ENCODE measurements at places on chromosomes 6 and 20. TPM values are rescaled to one million over a fixed set of nuclear protein-coding genes. Genes with fewer than 3 reads are reported as not detected.

DNA sequence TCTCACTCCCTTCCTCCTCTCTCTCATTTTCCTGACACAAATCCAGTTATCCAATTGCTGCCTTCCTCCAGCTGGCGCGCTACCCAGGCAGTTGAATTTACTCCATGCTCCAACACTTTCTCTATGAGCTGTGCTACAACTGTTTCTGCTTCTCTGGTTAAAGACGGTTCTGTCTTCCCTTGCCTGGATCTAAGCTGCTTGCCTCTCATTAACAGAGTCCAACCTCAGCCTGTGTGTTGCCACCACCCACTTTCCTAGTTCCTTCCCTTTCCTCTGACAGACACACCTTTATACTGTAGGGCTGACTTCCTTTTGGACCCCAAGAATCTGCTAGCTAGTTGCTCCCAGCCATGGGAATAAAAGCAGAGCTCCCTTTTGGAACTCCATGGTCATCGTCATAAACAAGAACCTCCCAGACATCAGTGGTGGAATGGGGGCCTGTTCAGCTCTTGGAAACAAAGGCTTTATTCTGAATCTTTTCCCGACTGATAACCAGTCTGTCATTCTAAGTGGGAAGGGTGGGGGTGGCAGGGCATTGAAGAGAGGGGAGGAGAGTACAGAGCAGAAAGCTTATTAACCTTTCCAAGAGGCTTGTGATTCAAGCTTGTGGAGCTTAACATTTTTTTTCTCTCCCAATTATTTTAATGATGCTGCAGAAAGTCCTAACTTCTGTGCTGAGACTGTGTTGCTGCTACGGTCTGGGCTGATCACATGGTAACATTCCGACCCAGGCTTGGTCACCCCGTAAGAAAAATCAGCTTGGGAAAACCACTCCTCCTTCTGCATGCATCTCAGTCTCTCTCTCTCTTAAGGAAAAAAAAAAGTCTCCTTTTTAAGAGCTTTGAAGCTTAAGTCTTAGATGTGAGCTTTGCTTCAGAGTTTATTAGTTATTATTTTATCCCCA is 31.3 kb upstream of the BMP2 start:
- no peak for DNase-seq

GRCh38 chr6:67875877-67876383 is 759.2 kb upstream of the ADGRB3 start:
- no peak for DNase-seq

GRCh38 chr20:1803061-1803931 is 91.9 kb upstream of the SIRPA start:
- DNase-seq, result peak; percentile 52

DNA sequence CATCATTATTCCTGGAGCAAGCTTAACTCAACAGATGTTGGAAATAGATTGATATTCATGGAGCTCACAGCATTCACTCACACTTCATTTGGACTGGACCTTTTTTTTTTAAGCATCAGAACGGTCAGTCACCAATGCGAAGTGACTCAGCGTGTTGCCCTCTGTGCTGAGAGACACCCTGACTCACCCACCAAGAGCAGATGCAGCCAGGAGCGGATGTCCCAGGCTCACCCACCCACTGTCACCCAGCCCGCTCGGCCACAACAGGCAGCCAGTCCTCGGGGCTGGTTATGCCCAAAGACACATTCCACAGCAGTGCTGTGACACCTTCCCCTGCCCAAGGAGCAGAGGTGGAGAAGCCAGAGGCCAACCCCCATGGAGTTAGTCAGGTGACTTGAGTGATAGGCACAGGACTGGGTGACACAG is 15.7 kb downstream of the RNASET2 start:
- no peak for DNase-seq

Gene PRL
- polyA plus RNA-seq, result not detected

DNA sequence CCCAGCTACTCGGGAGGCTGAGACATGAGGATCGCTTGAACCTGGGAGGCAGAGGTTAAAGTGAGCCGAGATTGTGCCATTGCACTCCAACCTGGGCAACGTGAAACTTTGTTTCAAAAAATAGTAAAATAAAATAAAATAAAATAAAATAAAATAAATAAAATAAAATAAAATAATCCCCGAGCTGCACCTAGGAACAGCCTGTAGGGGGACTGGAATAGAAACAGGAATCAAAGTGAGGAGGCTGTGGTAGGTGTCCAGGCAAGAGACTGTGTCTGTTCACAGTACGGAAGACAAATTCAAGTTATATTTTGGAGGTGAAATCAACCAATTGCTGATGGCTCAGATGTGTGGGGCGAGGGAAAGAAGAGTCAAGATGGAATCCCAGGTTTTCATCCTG is 86.2 kb downstream of the KCNB1 start:
- no peak for DNase-seq

DNA sequence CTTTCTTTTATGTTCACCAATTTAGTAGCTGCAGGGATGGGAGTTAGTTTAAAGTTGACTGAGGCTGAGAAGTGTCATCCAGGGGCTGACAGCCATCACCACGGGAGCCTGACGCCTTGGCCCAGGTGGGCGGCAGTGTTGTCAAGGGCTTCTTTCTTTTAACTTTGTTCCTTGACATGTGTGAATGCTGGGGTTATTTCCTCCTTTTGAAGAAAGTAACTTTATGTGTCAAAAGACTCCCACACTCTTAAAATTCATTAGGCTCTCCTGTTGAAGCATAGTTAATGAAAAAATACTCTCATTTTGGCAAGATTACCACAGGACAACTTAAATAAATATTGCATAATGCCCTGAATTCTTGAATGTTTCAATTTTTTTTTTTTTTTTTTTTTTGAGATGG is 50.0 kb downstream of the SASH1 start:
- no peak for DNase-seq

Gene PRRT1
- polyA plus RNA-seq, result 1.2 TPM

- no peak for DNase-seq
Observed at GRCh38 chr6:164303102-164303964, 888.8 kb downstream of the QKI start.

DNA sequence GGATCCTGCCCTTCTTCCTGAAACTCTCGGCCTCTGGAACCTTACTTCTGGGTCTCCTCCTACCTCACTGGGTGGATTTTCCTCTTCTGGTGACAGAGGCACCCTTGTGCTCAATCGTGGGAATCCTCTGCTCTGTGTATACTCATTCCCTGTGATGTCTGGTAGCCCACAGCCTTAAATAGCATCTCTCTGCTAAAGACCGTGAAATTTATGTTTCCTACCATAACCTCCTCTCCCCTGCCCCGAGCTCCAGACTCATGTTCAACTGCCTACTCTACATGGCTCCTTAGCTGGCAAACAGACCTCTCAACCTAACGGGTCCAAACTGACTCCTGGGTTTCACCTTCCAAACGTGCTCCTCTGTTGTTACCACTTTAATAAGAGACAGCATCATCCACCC is 9.9 kb downstream of the MMP9 start:
- DNase-seq, result no peak

Gene C20orf141
- polyA plus RNA-seq, result not detected

DNA sequence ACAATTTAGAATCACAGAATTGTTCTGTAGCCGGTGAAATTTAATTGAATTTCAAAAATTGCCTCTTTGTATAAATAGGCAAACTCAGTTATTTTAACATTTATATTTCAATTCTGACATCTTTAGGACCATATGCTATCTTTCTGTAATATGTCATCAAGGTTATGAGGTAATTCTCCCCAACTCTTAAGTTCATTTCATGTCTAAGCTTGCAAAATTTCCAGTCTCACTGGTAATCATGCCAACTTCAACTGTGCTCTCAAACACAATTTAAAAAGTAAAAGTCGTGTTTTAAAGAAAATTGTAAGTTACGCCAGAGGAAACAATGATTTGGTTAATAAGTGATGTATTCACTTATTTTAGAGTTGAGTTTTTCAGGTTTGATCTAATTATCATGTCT is 1.4 kb downstream of the NCOA7 start:
- no peak for DNase-seq

GRCh38 chr6:89807581-89807980 is 12.0 kb downstream of the MDN1 start:
- DNase-seq, result no peak

GRCh38 chr20:38528167-38528566 is 52.8 kb upstream of the ADIG start:
- no peak for DNase-seq
